ENCODE measurements at places on chromosomes 11 and 22. TPM values are rescaled to one million over a fixed set of nuclear protein-coding genes. Genes with fewer than 3 reads are reported as not detected.

PHOX2A gene
- total RNA-seq, result not detected

ZFTA gene
- 29.7 TPM for total RNA-seq

RHOD gene
- 27.8 TPM for total RNA-seq

OR52E8 gene
- total RNA-seq, result not detected

INS gene
- total RNA-seq, result not detected

TMEM225 gene
- total RNA-seq, result not detected

DEFB108B gene
- not detected for total RNA-seq

OR51B5 gene
- not detected for total RNA-seq

DDX25 gene
- 2.0 TPM for total RNA-seq

DNA sequence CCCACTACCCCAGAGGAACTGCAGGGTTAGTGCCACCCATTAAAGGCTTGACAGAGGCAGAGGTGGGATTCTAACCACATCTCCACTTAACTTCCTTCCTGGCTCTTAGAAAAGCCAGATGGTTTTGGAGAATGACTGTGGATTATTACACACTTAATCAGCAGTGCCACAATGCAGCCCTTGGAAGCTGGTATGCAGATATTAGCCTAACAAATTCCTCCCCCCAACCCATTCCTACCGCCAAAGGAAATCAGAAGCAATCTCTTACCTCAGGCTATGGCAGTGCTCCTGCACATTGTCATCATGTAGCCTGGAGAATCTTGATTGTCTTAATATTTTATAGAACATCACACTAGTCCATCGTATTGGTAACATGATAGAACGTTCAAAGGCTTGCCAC is 23.2 kb upstream of the NRGN start:
- no peaks in the 10 kb centered on the region for H3K36me3 ChIP-seq
- H3K4me3 ChIP-seq, result no peak overlapping the region
- no peak overlapping the region for H3K27ac ChIP-seq
- H3K4me1 ChIP-seq, result peaks cover 5% of the 10 kb centered on the region

GRCh38 chr22:37484480-37485394 is 1.4 kb downstream of the MFNG start:
- no peaks in the 10 kb centered on the region for H3K27me3 ChIP-seq
- H3K36me3 ChIP-seq, result no peaks in the 10 kb centered on the region
- peak overlapping the region; percentile 67 for H3K27ac ChIP-seq

GRCh38 chr22:45029501-45029900 is 19.7 kb upstream of the PHF21B start:
- H3K27me3 ChIP-seq, result no peaks in the 10 kb centered on the region
- no peak overlapping the region for H3K4me3 ChIP-seq

DNA sequence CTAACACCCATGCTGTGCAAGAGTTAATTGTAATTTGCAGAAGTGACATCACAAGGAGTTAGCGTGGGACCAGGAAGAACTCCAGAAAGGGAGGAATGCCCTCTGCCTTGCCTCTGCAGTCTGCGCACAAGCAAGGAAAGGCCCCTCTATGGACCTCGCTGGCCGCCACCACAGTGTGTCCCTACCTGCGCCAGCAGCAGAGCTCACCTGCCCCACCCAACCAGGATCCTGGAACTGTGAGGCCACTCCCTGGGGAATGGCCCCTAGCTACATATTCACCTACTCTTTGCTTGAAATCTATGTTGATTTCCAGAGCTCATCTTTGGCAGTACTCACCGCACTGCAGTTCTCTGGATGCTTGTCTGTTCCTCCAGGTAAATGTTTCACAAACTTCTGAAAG is 72.0 kb upstream of the MTNR1B start:
- no peak overlapping the region for H3K4me3 ChIP-seq
- no peaks in the 10 kb centered on the region for H3K27me3 ChIP-seq
- no peaks in the 10 kb centered on the region for H3K36me3 ChIP-seq
- DNase-seq, result no peak

DNA sequence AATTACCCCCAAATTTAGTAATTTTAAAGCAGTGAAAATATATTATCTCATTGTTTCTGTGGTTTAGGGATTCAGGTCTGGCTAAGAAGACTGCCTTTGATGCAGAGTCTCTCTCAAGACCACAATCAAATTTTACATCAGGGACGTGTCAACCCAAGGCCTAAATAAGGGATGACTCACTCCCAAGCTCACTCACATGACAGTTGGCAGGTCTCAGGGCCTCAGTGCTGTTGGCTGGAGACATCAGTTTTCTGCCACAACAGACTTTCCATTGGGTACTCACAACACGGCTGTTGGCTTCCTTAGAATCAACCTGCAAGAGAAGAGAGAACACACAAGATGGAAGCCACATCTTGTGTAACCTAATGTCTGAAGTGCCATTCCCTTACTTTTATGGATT is 377.3 kb downstream of the FAM181B start:
- H3K36me3 ChIP-seq, result no peaks in the 10 kb centered on the region
- no peak overlapping the region for H3K4me3 ChIP-seq
- no peak for DNase-seq
- H3K4me1 ChIP-seq, result no peaks in the 10 kb centered on the region

GRCh38 chr22:17769716-17770082 is 4.6 kb downstream of the BID start:
- no peaks in the 10 kb centered on the region for H3K36me3 ChIP-seq
- H3K27me3 ChIP-seq, result no peaks in the 10 kb centered on the region
- H3K27ac ChIP-seq, result no peak overlapping the region
- peaks cover 8% of the 10 kb centered on the region for H3K4me1 ChIP-seq

DNA sequence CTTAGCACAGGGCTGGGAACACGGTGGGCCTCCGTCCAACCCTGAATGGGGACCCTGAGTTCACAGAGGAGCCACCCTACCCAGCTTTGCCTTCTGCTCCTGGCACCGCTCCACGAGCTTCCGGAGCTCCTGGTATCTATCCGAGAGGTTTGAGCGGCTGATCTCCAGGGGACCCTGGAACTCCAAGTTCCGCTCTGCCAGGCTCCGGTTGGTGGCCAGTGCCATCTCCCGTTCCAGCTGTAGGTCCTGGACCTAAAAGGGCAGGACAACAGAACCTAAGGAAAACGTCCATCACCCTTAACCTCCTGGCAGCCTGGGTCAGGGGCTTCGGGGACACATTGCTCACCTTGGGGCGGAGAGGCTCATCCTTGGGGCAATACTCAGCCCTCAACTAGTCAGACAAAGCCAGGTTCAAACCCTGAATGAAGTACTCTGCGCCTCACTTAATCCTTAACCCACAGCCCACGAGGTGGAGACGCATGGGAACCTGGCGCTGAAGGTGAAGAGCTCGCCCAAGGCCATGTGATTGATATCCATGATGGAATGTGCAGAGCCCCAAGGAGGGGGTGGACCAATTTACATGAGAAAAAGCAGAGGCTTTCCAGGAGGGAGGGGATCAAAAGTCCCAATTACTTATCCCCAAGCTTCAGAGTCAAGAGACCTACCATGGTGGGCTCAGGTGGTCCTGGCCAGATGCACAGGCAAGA is 27.1 kb downstream of the VPS37C start:
- no peaks in the 10 kb centered on the region for H3K27me3 ChIP-seq
- H3K27ac ChIP-seq, result no peak overlapping the region
- peaks cover 11% of the 10 kb centered on the region for H3K36me3 ChIP-seq
- H3K4me1 ChIP-seq, result peaks cover 11% of the 10 kb centered on the region

GRCh38 chr11:62353841-62354240 is 16.6 kb downstream of the ASRGL1 start:
- H3K4me3 ChIP-seq, result no peak overlapping the region
- H3K27ac ChIP-seq, result no peak overlapping the region
- no peaks in the 10 kb centered on the region for H3K27me3 ChIP-seq
- H3K4me1 ChIP-seq, result no peaks in the 10 kb centered on the region
- no peak for DNase-seq
- H3K36me3 ChIP-seq, result no peaks in the 10 kb centered on the region

DNA sequence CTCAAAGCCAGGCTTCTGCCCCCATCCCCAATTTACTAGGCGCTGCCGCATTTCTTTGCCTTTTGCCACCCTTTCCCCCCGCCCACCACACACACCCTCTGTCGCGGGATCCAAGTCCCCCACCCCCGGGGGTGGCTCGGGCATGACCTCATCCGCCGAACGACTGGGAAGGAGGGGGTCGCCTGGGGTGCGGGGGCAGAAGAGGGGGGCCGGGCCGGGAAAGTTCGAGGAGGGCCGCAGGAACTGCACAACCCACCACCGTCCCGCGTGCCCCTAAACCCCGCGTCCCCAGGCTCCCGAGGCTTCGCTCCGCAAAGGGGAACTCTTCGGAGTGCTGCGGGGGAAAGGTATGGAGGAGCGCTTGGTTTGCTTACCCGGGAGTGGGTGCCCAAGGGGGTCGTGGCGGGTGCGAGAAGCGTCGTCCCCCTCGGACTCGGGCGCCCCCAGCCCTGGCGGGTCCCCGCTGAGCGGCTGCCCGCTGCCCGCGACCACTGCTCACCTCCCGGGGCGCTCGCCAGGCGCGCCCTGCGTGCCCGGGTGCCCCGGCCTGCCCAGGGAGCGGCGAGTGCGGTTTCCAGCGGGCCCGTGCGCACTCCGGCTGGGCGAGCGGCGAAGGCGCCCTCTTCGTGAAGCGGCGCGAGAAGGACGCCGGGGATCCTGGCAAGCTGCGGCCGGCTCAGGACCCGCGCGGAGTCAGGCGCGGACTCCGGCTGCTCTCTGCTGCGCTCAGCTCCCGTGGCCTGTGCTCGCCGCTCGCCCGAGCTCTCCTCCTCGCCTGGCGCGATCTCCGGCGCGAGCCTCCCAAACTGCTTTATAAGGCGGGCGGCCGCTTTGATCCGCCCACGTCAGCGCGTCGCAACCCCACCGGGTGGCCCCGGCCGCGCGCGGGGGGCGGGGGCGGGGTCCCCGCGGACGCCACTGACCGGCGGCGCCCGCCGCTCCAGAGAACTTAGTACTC is 4.0 kb upstream of the WNT11 start:
- H3K4me1 ChIP-seq, result peaks cover 46% of the 10 kb centered on the region
- no peak overlapping the region for H3K4me3 ChIP-seq
- H3K36me3 ChIP-seq, result no peaks in the 10 kb centered on the region
- DNase-seq, result peak; percentile 61
- H3K27ac ChIP-seq, result peak overlapping the region; percentile 56
- H3K27me3 ChIP-seq, result no peaks in the 10 kb centered on the region

GRCh38 chr11:86678823-86679222 is 6.4 kb upstream of the ME3 start:
- no peaks in the 10 kb centered on the region for H3K27me3 ChIP-seq
- H3K36me3 ChIP-seq, result no peaks in the 10 kb centered on the region
- peaks cover 12% of the 10 kb centered on the region for H3K4me1 ChIP-seq
- H3K27ac ChIP-seq, result no peak overlapping the region

- no peaks in the 10 kb centered on the region for H3K27me3 ChIP-seq
- H3K36me3 ChIP-seq, result no peaks in the 10 kb centered on the region
- no peak overlapping the region for H3K4me3 ChIP-seq
- no peak for DNase-seq
Measured at GRCh38 chr22:23606204-23607131, 25.7 kb downstream of the DRICH1 start.

GRCh38 chr22:39123751-39124581 is 26.9 kb downstream of the APOBEC3H start:
- no peak overlapping the region for H3K27ac ChIP-seq
- H3K4me3 ChIP-seq, result no peak overlapping the region
- H3K36me3 ChIP-seq, result no peaks in the 10 kb centered on the region

- H3K4me3 ChIP-seq, result no peak overlapping the region
- no peak overlapping the region for H3K27ac ChIP-seq
- no peaks in the 10 kb centered on the region for H3K4me1 ChIP-seq
- no peaks in the 10 kb centered on the region for H3K27me3 ChIP-seq
- no peak for DNase-seq
- H3K36me3 ChIP-seq, result no peaks in the 10 kb centered on the region
Measured at GRCh38 chr11:129313541-129314297, 61.9 kb upstream of the BARX2 start.

DNA sequence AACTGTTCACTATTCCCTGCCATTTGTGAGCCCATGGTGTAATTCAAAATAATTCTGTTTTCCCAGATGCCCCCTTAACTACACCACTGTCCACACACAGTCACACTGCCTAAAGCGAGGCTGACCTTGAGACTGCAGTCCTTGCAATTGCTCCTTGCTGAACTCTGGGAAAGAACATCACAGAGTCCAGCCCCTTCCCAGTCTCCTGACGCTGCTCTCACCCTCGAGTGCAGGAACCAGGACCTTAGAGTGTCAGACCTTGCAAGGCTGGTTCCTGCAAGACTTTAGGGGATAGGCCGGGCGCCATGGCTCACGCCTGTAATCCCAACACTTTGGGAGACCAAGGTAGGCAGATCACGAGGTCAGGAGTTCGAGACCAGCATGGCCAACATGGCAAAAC is 33.6 kb downstream of the AHNAK start:
- DNase-seq, result no peak
- peaks cover 11% of the 10 kb centered on the region for H3K36me3 ChIP-seq
- no peaks in the 10 kb centered on the region for H3K27me3 ChIP-seq
- peaks cover 9% of the 10 kb centered on the region for H3K4me1 ChIP-seq
- no peak overlapping the region for H3K4me3 ChIP-seq
- no peak overlapping the region for H3K27ac ChIP-seq

DNA sequence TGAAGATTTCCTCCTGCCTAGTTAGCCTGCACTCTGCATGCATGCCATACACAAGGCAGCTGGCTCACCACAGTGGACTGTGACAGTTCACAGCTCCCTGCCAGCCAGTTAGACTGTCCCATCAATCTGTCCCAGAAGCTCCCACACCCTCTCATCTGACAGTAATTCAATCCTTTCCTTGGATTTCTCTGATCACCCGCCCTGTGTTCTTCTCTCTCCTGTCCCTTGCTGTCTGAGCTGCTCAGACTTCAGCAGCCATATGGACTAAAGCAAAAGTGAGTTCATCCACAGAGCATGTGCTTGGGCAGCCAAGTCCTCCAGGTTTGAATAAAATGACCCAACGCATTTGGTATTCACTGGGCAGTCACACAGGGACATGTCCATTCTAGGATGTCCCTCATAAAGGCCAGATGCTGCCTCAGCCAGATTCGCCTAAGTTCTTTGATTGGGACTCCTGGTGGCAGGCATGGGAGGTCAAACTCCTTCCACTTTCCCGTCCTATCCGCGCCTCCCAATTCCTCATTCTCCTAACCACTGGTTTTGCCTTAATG is 54.5 kb upstream of the ZBTB44 start:
- H3K36me3 ChIP-seq, result no peaks in the 10 kb centered on the region
- H3K27ac ChIP-seq, result no peak overlapping the region
- H3K4me1 ChIP-seq, result no peaks in the 10 kb centered on the region
- DNase-seq, result no peak
- no peak overlapping the region for H3K4me3 ChIP-seq

- no peak overlapping the region for H3K27ac ChIP-seq
- no peak overlapping the region for H3K4me3 ChIP-seq
- H3K36me3 ChIP-seq, result no peaks in the 10 kb centered on the region
- peaks cover 44% of the 10 kb centered on the region for H3K4me1 ChIP-seq
- H3K27me3 ChIP-seq, result no peaks in the 10 kb centered on the region
- no peak for DNase-seq
Measured at GRCh38 chr11:2987881-2988861, 4.0 kb downstream of the NAP1L4 start.

GRCh38 chr22:35905894-35906293 is 122.7 kb downstream of the RBFOX2 start:
- H3K4me1 ChIP-seq, result peaks cover 10% of the 10 kb centered on the region
- no peak overlapping the region for H3K27ac ChIP-seq
- no peaks in the 10 kb centered on the region for H3K27me3 ChIP-seq
- no peak for DNase-seq
- H3K36me3 ChIP-seq, result no peaks in the 10 kb centered on the region

DNA sequence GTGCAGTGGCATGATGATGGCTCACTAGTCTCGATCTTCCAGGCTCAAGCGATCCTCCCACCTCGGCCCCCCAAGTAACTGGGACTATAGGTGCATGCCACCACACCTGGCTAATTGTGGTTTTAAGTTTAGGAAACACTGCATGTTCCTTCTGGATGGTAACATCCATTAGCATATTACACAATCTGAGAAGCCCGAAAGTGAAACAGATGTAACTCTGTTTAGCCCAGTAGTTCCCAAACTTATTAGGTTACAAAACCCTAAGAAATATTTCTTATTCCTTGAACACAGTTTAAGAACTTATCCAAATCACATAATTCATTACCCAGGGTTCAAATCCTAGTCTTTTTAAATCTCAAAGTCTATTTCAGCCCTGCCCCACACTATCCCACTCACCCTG is 28.3 kb downstream of the POLDIP3 start:
- no peak for DNase-seq
- H3K4me1 ChIP-seq, result no peaks in the 10 kb centered on the region
- no peaks in the 10 kb centered on the region for H3K27me3 ChIP-seq

All from thyroid gland (tissue), 4 donors.